Esophagus mucosa (tissue), 1 donor: ENCODE measurements at places on chromosomes 2 and 18.

- no peak for ATAC-seq
Measured at GRCh38 chr18:7155092-7155491, 37.5 kb upstream of the LAMA1 start.

DNA sequence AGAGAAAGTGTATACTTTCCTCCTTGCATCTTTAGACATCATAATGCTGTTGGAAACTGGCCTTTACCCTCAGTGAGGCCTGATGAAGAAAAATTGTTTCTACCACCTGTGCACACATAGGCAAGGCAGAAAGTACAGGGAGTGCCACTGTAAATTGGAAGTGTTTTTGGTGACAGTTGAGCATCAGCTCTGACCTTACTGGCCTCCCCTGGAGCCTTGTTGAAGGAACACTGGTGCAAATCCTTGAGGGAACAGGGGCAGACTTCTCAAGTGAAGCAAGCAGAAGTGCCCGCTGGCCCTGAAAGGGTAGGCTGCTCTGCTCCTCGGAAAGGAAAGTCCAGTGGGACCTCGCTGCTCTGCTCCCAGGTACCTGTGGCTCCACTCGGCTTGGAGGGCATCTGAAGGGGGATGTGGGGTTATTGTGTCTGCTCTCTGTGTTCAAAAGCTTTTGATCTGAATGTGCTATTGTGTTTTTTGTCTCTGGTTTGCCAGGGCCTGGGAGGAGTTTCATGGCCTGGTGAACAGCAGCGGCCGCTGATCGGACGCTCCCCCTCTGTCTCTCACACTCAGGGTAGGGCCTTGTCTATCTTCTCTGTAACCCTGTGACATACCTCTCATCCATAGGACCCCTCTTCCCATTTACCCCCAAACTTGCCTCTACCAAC, 23.4 kb downstream of the EIF4E2 start:
- no peak for ATAC-seq

DNA sequence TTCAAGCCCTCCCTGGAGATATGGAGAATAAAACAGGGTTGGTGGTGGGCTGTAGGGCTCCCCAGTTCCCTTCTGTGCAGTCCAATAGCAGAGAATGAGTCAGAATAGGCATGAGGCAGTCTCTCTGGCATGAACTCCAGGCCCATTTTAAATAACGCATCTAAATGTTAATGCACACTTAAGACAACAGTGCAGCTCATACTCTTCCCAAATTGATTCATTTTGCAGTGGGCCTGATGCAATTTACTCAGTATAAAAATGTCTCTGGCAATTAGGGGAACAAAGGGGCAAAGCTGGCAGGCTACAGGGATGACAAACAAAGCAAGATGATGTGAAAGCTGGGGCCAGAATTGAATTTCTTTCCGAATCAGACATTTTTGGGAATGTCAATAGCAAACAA, 402.8 kb downstream of the CLIP4 start:
- ATAC-seq, result no peak

DNA sequence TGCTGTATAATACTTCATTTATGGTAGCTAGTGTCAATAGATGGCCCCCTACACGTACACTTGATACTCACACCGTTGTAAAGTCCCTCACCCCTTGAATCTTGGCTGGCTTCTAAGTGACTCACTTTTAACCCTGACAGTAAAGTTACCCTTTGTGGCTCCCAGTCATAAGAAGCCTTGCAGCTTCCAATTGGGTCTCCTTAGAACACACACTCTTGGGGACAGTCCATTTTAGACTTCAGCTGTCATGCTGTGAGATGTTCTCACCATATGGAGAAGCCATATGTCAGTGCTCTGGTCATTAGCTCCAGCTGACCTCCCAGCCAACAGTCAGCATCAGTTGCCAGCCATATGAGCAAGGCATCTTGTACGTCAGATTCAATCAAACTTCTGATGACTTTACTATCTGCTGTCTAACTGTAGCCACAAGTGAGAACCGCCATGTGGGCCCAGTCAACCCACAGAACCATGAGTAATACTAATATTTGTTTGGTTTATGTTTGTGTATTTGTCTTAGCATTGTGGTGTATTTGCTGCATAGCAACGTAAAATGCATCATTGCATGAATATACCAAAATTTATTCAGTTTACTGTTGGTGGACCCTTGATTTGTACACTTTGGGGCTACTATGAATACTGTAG, 68.3 kb downstream of the PTPN4 start:
- ATAC-seq, result no peak

DNA sequence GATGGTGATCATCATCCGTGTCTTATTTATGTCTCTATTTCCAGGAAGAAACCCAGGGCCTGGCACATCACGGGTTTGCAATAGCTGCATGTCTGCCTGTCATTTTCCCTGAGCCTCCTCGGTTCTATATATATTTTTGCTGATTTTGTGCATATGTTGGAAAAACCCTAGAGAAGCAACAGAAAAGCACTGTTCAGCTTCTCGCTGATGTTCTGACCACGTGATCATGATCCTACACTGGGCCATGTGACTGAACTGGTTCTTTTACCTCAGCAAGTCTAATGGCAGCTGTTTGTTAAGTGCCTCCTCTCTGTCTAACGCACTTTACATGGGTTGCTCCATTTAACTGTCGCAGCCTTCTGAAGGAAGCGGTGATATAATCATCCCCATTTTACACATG, 71.3 kb downstream of the CMPK2 start:
- no peak for ATAC-seq

DNA sequence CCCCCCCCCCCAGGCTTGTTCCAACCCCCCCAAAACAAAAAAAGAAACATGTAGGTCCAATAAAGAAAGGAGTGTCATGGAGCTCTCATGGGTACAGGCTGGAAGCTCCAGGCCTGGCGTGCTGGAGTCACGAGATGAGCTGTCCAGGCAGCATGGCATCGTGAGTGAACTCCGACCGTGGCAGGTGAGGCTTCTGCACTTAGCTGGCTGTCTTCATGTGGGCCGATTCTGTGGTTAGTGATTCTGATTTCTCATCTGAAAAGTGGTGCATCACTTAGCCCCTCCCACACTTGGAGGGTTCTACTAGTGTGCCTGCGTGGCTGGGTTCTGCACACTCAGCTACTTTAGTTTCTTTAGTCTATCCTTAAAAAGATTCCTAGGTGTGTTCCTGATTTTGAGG, 126.4 kb upstream of the MGAT5 start:
- no peak for ATAC-seq

GRCh38 chr2:20196657-20197161, 28.2 kb downstream of the SDC1 start:
- ATAC-seq, result peak; percentile 65

- no peak for ATAC-seq
Measured at GRCh38 chr2:144801325-144801724, 281.4 kb upstream of the ZEB2 start.

- no peak for ATAC-seq
Measured at GRCh38 chr2:238946318-238947242, 98.7 kb downstream of the TWIST2 start.

DNA sequence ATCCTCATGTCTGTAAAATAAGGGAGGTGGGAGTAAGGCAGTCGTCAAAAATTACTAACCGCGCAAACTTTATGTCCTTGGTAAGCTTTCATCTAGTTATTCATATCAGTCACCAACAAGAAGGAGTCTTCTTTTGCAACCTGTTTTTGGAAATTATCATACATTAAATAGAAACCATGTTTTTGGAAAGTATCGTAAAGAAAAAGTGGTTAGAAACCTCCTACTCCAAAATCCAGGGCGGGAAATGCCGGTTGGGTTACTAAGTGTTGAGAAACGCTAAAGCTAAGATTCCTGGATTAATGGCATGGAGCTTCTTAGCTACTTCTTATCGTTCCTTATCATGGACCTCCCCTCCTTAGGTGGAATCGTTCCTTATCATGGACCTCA, 778 bp downstream of the BBS5 start:
- no peak for ATAC-seq

GRCh38 chr2:109239720-109240119, 110.7 kb downstream of the SH3RF3 start:
- ATAC-seq, result no peak

DNA sequence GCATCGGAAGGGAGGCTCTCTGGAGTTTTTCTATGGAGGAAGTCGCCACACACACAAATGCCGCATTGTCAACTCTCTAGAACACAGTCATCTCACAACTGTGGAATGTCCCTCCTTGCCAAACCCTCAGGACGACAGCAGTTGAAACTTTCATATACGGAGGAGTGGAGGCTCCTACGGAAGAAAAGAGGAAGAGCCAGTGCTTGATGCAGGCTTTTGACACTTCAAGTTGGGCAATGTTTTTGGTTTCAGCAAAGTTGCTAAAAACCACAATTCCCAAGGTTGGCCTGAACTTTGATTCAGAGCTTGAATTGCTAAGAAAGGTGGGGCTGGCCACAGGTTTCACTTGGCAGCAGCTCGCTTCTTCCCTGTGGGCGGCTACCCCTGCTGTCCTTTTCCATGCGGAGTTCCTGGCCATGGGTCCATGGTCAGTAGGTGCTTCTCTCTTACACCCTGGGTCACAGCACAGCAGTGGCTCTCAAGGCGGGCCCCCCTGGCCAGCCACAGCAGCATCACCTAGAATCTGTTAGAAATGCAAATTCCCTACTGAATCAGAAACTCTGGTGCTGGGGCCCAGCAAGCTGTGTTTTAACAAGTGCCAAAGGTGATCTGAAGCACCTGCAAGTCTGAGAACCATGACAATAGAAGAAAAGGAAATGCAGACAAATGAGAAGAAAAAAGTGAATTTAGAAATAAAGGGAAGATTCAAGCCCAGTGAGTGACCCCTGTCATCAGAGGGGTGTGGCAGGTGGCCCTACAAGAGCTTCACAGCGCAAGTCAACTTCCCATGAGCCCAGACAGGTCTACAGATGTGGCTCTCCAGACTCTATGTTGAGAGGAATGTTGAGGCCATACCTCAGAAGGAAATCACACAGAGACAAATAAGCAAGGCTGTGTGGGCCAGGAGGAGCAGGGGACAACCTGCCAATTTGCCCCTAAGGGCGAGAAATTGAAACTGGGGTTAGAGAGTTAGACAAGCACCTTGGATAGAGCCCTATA, 856.4 kb downstream of the RNF144A start:
- peak; percentile 70 for ATAC-seq

DNA sequence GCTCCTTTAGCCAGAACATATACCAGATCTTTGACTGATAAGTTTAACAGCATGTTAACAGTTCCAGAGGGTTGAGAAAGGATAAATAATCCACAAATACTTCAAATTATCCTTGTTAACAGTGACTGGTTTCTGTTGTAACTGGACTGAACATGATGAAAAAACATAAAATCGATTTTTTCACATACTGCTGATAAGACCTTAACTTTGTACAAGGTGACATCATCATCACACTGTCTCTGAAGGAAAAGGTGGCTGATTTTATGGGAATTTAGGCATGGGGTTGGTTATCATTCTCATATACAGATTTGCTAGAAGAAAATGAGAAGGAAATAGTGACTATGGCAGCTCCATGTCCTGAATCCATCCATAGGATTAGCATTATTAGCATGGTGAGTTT, 36.1 kb downstream of the OTX1 start:
- ATAC-seq, result no peak

- no peak for ATAC-seq
Measured at GRCh38 chr2:201228912-201229290, 31.4 kb upstream of the CASP8 start.

DNA sequence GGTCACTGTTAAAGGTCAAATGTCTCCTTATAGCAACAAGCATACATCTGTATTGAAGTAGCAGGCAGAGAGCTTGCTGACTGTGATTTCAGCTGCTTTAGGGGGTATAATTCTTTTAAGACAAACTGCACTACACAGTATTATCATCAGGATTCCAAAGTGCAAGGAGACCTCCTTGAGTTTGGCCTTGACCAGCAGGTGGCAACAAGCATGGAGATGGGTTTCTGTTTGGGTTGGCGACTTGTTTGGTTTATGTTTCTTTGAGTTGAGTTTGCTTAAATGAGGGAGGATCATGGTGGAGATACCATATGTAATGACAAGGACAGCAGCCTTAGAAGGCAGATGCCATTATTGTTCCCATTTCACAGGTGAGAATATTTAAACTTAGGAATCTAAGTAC, 681.0 kb upstream of the ID2 start:
- no peak for ATAC-seq

GRCh38 chr2:44741507-44741906, 200.0 kb upstream of the SIX3 start:
- no peak for ATAC-seq

DNA sequence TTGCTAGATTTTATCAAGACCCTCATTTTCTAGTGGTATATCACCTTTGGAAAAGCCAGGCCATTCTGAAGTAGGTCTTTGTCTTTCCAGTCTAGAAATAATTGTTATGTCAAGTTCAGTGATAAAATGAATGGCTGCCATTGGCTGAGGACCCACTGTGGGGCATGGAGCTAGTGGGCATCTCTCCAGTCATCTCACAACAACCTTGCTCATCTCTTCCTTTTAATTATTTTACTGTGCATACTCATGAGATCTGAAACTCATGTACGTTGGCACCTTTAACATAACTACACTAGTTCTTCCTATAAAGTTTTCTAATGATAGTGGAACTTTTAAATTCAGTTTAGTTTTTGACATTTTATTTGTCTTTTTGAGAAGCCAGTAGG, 240.9 kb downstream of the SLC8A1 start:
- ATAC-seq, result no peak

GRCh38 chr2:137249463-137250130, 484.3 kb downstream of the THSD7B start:
- no peak for ATAC-seq

GRCh38 chr18:6441200-6441599, 26.5 kb upstream of the L3MBTL4 start:
- no peak for ATAC-seq

- no peak for ATAC-seq
Measured at GRCh38 chr2:2806711-2807110, 475.6 kb upstream of the MYT1L start.

- ATAC-seq, result peak; percentile 76
Measured at GRCh38 chr2:10448576-10449485, 704 bp upstream of the ODC1 start.

- no peak for ATAC-seq
Measured at GRCh38 chr2:222736301-222736700, 64.8 kb downstream of the MOGAT1 start.

DNA sequence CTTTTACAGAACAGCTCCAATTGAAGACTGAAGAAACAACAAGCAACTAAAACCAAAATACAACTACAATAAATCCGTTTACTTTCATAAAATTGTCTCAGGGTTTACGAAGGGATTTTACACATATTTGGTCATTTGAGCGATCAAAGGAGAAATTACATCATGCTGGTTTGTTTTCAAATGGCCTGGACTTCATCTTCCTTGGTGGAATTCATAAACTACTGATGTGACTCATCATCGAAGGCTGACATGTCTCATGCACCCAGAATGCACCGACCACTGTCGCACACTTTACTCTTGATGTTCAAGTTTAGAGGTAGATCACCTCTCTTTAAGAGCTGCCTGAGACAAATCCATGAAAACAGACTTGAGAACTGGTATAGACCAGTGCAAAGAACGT, 25.6 kb upstream of the PMAIP1 start:
- ATAC-seq, result no peak

GRCh38 chr2:45951025-45951727, 299.7 kb downstream of the PRKCE start:
- no peak for ATAC-seq
